ENCODE measurements at places on chromosomes 3 and 15.

DNA sequence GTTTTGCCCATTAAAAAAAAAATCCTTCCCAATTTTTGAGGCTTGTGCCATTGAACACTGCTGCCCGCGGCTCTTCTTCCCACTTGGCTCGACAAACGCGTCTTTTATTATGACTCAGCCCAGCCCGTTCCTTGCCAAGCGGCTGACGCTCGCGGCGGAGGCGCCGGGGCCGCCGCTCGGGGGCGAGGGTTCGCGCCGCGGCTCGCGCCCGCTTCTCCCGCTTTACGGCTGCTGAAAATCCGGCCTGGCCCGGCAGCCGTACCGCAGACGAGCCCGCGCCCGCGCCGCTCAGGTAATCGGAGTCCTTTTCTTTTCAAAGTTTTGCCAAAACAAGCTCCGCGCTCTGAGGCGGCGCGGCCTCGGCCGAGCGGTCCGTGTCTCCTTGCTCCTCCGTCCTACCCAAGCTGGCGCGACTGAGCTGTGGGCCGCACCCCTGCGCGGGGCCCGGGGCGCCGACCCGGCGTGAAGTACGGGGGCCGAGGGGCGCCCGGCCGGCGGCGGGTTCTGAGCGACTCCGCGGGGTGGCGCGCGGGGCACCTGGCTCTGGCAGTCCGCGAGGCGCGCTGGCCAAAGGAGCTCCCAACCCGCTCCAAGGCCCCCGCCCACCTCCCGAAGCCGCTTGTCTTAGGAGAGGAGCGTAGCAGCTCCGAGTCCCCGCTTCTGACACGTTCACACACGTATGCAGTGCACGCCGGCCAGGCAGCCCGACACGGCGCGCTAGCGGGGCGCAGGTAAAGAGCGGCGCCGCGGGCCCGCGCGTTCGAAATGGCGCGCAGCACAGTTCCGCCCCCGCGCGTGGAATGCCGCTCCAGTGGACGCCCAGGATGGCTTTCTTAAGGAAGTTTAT, 418.2 kb upstream of the NAALADL2 start:
- peak; percentile 90 for DNase-seq

GRCh38 chr3:194344012-194344411, 7.1 kb downstream of the CPN2 start:
- peak; percentile 85 for DNase-seq

DNA sequence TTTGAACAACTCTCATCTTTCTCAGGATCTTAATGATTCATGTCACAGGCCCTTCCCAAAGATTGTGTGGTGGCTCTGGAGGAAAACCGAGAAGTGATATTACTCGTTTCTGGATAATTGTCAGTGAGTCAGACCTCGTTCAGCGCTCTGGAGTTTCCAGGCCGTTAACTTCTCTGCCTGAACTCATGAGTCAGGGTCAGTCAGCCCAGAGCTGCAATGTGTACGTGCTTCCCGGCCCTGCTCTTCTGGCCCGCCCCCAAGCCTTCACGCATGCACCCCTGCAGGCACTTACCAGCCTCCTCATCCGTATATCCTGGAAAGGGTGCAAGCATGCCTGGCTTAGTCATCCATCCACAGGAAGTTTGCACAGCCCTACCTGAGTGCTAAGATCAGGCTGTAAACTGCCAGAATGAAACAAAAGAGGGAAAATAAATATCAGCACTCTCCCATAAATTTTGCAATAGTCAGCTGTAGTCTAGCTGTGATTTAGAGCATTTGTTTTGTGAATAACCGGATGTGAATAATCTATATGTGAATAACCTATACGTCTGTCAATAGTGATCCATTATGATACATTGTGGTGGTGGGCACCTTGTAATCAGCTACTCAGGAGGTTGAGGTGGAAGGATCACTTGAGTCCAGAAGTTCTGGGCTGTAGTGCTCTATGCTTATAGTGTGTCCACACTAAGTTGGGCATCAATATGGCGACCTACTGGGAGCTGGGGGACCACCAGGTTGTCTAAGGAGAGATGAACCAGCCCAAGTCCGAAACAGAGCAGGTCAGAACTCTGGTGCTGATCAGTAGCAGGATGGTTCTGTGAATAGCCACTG, 35.3 kb upstream of the SEMA4B start:
- DNase-seq, result peak; percentile 49

- no peak for DNase-seq
Measured at GRCh38 chr3:127639173-127640041, 10.4 kb downstream of the PODXL2 start.

DNA sequence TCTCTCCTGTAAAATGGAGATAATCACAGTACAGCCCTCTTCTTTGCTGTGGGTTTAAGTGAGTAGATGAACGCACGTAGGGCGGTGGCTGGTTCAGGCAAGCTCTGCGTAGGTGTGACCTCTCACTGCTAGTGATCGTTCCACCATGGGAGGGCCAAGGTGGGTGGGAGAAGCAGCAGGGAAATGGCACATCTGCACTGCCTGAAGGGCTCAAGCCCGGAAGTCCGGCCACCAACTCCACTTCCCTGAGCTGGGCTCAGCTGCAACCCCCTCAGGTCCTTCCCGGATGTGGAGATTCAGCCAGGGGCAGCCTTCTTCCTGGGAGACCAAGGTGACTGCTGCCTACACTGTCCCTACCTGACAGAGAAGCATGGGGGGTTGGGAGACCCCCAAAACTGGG, 102.9 kb downstream of the ADCY5 start:
- DNase-seq, result no peak

GRCh38 chr15:66001717-66002426, 132.6 kb downstream of the RAB11A start:
- no peak for DNase-seq
